ENCODE measurements at places on chromosomes 2 and 18. TPM values are rescaled to one million over a fixed set of nuclear protein-coding genes. Genes with fewer than 3 reads are reported as not detected.
A peak's percentile ranks its signal among the peaks of the same experiment; 100 is the strongest.

- H3K36me3 ChIP-seq, result no peaks in the 10 kb centered on the region
- peaks cover 34% of the 10 kb centered on the region for H3K4me1 ChIP-seq
- H3K27me3 ChIP-seq, result no peaks in the 10 kb centered on the region
- no peak for DNase-seq
- H3K27ac ChIP-seq, result no peak overlapping the region
- H3K4me3 ChIP-seq, result no peak overlapping the region
Measured at GRCh38 chr2:163593982-163594381, 141.8 kb downstream of the FIGN start.

DNA sequence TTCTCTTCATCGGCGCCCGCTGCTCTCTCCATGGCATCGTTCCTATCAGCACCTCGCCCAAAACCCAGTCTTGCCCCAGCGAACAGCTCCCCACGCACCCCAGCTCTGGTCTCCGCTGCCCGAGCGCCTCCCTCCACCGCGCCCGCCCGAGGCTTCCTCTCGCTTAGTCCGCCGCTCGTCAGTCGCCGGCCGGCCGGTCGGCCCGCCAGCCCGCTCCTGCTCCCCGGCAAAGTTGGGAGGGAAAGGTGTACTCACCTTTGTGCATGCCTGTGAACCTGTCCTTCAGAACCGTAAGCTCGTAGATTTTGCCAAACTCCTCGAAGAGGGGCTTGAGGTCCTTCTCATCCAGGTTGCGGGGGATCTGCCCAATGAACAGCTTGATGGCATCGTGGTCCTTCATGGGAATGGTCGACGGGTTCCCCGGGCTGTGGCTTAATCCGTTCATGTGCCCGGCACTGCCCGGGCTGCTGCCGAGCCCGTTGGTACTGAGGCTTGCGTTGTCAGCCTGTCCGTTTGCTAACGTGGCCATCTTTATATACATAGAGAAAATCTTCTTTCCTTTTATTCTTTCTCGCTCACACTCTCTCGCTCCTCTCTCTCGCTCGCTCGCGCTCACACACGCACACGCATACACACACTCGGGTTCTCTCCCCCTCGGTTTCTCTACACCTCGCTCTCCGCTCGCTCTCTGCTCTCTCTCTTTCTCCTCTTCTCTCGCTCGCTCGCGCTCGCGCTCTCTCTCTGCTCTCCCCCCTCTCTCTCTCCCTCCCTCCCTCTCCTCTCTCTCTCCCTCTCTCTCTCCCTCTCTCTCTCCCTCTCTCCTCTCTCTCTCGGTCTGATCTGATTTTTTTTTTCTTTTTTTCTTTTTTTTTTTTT is at the start of gene CELF4:
CELF4 (minus strand) TSS at position 698 of the 876 bp plus-strand sequence.
- H3K36me3 ChIP-seq, result no peaks in the 10 kb centered on the region
- H3K4me1 ChIP-seq, result peaks cover 14% of the 10 kb centered on the region
- DNase-seq, result no peak
- H3K27ac ChIP-seq, result no peak within 1 kb of the TSS
- H3K27me3 ChIP-seq, result peaks cover 63% of the 10 kb centered on the region
- H3K4me3 ChIP-seq, result peak within 1 kb of the TSS; percentile 78

DNA sequence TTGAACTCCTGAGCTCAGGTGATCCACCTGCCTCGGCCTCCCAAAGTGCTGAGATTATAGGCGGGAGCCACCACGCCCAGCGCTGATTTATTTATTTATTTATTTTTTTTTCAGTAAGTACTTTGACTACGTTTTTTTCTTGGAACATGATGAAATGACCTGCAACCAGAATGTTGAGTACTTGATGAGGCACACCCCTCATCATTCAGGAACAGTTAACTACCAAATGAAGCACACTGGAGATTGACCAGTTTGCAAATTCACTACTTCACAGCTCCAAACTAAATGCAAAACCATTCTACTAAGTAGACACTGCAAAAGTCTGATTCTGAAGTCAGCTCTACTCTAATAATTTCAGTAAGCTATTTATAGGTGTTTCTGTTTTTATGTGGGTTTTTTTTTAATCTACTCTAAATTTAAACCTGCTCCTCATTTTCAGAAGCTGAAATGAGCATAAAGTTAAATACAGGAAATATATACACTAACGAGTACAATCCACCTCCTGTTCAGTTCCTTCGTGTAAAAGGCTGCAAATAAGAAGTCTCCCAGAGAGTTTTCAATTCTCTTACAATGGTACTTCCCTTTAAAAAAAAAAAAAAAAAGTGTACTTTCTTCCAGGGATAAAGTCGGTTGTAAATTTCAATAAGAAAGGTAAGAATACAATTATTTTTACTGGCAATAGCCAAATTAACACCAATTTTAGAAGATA is 1.4 kb downstream of the GFPT1 start:
- no peaks in the 10 kb centered on the region for H3K27me3 ChIP-seq
- H3K27ac ChIP-seq, result peak overlapping the region; percentile 82
- peak overlapping the region; percentile 92 for H3K4me3 ChIP-seq
- peaks cover 57% of the 10 kb centered on the region for H3K4me1 ChIP-seq

- H3K36me3 ChIP-seq, result no peaks in the 10 kb centered on the region
- H3K27me3 ChIP-seq, result peaks cover 4% of the 10 kb centered on the region
Measured at GRCh38 chr2:96529376-96530143, 7.0 kb upstream of the ARID5A start.

DNA sequence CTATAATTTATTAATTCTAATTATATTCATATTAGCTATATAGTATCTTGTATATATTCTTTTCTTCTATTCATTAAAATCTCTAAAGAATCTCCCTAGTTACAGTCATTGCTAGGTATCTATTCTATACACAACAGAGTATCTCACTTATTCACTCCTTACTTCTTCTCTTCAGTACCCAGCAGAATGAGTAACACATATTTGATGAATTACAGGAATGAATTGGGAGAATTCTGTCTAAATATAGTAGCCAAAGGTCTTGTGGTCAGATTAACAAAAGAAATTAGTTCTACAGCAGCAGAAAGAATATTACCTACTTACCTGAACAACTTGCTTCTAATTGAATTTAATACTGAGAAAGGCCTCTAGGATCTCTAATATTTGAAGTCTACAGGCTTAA is 758.0 kb upstream of the ZEB2 start:
- no peaks in the 10 kb centered on the region for H3K27me3 ChIP-seq
- no peak overlapping the region for H3K4me3 ChIP-seq
- DNase-seq, result no peak
- H3K27ac ChIP-seq, result no peak overlapping the region

DNA sequence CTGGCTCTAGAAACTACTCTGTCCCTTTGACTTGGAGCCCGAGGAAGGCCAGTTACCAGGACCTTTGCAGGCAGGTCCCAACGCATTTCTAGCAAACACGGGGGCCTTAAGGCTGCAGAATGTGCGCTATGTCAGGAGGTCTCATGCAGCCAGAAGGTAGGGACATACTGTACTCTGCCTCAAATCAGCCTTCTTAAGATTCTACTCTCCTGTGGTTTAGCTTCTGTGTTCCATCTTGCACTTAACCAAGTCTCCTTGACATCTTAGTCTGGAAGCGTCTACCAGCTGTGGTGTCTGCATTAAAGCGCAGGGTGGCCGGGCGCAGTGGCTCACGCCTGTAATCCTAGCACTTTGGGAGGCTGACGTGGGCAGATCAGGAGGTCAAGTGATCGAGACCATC is 65.5 kb downstream of the STEAP3 start:
- no peaks in the 10 kb centered on the region for H3K36me3 ChIP-seq
- H3K4me3 ChIP-seq, result no peak overlapping the region
- H3K4me1 ChIP-seq, result peaks cover 13% of the 10 kb centered on the region
- no peak overlapping the region for H3K27ac ChIP-seq

DNA sequence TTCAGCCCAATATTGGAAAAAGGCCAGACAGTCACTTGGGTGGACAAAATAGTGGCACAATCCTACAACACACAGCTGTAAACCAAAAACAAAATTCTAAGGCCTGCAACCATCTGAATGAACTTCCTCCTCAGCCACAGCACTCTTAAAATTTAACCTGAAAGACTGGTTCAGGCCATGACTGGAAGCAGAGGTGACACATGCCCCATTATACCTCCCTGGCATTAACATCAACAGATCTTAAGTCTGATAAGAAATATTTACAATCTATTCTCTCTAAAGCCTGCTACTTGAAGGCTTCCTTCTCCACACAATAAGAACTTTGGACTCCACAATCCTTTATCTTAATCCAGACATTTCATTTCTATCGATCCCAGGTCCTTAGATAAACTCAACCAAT is 192.4 kb upstream of the LRP1B start:
- no peak overlapping the region for H3K27ac ChIP-seq
- H3K27me3 ChIP-seq, result no peaks in the 10 kb centered on the region
- no peak for DNase-seq

DNA sequence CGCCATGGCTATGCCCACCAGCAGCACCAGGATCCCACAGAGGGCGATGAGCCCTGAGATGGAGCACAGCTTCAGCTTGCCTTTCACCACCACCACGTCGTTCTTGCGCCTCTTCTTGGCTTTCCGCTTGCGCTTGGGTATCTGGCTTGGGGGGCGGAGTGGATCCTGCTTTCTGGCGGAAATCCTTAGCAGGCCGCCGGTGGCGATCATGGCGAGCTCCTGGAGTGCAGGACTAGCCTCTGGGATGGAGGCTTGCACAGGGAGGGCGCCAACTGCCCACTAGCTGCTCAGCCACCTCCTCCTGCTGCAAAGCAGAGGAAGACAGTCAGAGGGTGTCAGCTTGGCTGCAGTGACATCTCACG is 3.5 kb downstream of the TMEM200C start:
- H3K27me3 ChIP-seq, result peaks cover 35% of the 10 kb centered on the region
- no peaks in the 10 kb centered on the region for H3K36me3 ChIP-seq
- no peak for DNase-seq

GRCh38 chr2:205763708-205764211 is 81.5 kb downstream of the NRP2 start:
- DNase-seq, result peak; percentile 86
- H3K4me3 ChIP-seq, result no peak overlapping the region
- H3K36me3 ChIP-seq, result peaks cover 12% of the 10 kb centered on the region

DNA sequence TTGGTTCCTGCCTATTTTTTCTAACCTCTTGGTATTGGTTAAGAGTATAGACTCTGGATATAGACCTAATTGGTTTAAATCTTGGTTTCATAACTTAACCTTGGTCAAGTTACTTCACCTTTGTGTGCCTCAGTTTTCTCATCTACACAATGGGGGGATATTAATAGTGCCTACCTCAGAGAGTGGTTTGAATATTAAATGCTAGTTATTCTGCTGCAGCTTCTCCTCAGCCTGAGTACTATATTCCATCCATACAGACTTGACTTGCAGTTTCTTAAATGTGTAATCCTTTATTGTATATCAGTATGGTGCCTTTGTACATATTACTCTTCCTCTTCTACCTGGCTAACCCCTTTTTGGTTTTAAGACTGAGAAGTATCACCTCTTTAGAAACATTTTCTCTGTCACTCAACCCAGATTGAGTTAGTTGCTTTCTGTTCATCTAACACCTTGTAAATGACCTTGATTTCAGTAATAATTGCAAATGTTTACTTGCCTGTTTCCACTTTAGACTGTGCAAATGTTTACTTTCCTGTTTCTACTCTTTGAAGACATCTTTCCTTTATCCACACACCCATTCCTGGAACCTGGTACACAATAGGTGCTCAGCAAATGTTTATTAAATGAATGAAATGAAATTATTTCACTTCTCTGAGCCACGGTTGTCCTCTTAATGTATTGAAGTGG is 6.6 kb downstream of the ACVR2A start:
- H3K36me3 ChIP-seq, result no peaks in the 10 kb centered on the region
- peaks cover 20% of the 10 kb centered on the region for H3K4me1 ChIP-seq
- DNase-seq, result no peak
- no peak overlapping the region for H3K27ac ChIP-seq
- no peaks in the 10 kb centered on the region for H3K27me3 ChIP-seq
- no peak overlapping the region for H3K4me3 ChIP-seq

- peaks cover 34% of the 10 kb centered on the region for H3K4me1 ChIP-seq
- no peak for DNase-seq
- no peaks in the 10 kb centered on the region for H3K27me3 ChIP-seq
- H3K27ac ChIP-seq, result peak overlapping the region; percentile 87
- H3K4me3 ChIP-seq, result no peak overlapping the region
Measured at GRCh38 chr2:150387586-150388288, 99.7 kb downstream of the RND3 start.

GRCh38 chr2:72132981-72133720 is 14.5 kb downstream of the CYP26B1 start:
- no peak overlapping the region for H3K27ac ChIP-seq
- peaks cover 8% of the 10 kb centered on the region for H3K4me1 ChIP-seq
- DNase-seq, result no peak
- no peaks in the 10 kb centered on the region for H3K27me3 ChIP-seq

GRCh38 chr2:51028829-51029228 is 3.1 kb downstream of the NRXN1 start:
- no peak overlapping the region for H3K4me3 ChIP-seq
- peaks cover 3% of the 10 kb centered on the region for H3K27me3 ChIP-seq
- H3K4me1 ChIP-seq, result peaks cover 2% of the 10 kb centered on the region
- H3K36me3 ChIP-seq, result no peaks in the 10 kb centered on the region

GRCh38 chr2:218033590-218034496 is 31.0 kb upstream of the TNS1 start:
- no peak overlapping the region for H3K4me3 ChIP-seq
- no peak overlapping the region for H3K27ac ChIP-seq
- H3K36me3 ChIP-seq, result no peaks in the 10 kb centered on the region
- peak; percentile 83 for DNase-seq

DNA sequence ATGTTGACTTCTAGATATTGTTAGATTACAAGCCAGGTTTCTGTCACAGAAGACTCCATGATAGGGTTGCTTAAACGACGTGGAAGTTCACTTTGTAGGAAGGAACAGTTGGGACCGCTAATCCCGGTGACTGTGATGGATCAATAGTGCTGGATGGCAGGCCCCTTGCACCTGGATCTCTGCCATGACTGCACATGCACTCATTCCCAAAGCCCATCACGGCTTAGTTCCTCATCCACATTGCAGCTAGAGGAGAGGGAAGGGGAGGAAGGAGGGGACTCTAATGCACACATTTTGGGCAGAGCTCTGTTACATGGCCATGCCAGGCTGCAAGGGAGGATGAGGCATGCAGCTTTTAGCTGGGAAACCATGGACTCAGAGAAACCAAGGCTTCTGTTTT is 773.7 kb upstream of the RAB6C start:
- no peaks in the 10 kb centered on the region for H3K36me3 ChIP-seq
- H3K27ac ChIP-seq, result no peak overlapping the region
- no peak for DNase-seq
- H3K4me3 ChIP-seq, result no peak overlapping the region
- H3K27me3 ChIP-seq, result no peaks in the 10 kb centered on the region

- no peaks in the 10 kb centered on the region for H3K27me3 ChIP-seq
- H3K36me3 ChIP-seq, result peaks cover 17% of the 10 kb centered on the region
- no peak overlapping the region for H3K27ac ChIP-seq
- no peak for DNase-seq
- no peak overlapping the region for H3K4me3 ChIP-seq
- H3K4me1 ChIP-seq, result peaks cover 13% of the 10 kb centered on the region
Measured at GRCh38 chr2:112577756-112578155, 6.7 kb upstream of the CHCHD5 start.

The HJURP gene
- 7.9 TPM for total RNA-seq

The TEKT4 gene
- not detected for total RNA-seq

The FOXI3 gene
- total RNA-seq, result not detected

The SERPINB11 gene
- total RNA-seq, result not detected

The GPBAR1 gene
- not detected for total RNA-seq

The HOXD12 gene
- total RNA-seq, result not detected

The GPR45 gene
- total RNA-seq, result not detected

The C2orf15 gene
- 0.26 TPM for total RNA-seq

Data from osteocyte (in vitro differentiated cells).